Bladder microvascular endothelial cell (primary cell): ENCODE measurements at places on chromosomes 6 and 20. TPM values are rescaled to one million over a fixed set of nuclear protein-coding genes. Genes with fewer than 3 reads are reported as not detected.

GNRH2 gene
- 0.25 TPM in 1 of 2 replicates, not detected in the other for total RNA-seq

GPLD1 gene
- total RNA-seq = 0.06 TPM in 1 of 2 replicates, not detected in the other

GABRR1 gene
- total RNA-seq = not detected in 2 replicates

FOXS1 gene
- total RNA-seq = 0.16 and 0.25 TPM in 2 replicates

ACAT2 gene
- total RNA-seq = 19.1 and 58.8 TPM in 2 replicates

AARS2 gene
- 11.8 and 21.9 TPM in 2 replicates for total RNA-seq

HCRTR2 gene
- total RNA-seq = not detected in 2 replicates

MLIP gene
- total RNA-seq = 1.1 and 1.5 TPM in 2 replicates

RAD21L1 gene
- not detected in 2 replicates for total RNA-seq

MUC21 gene
- not detected in 2 replicates for total RNA-seq

PNPLA1 gene
- not detected in 2 replicates for total RNA-seq

TRIM27 gene
- 48.9 and 83.0 TPM in 2 replicates for total RNA-seq

SLC44A4 gene
- 0.06 and 0.49 TPM in 2 replicates for total RNA-seq

GPX6 gene
- not detected in 2 replicates for total RNA-seq

LGSN gene
- not detected in 2 replicates for total RNA-seq

OCSTAMP gene
- not detected in 2 replicates for total RNA-seq

BEND6 gene
- under 0.01 and 0.19 TPM in 2 replicates for total RNA-seq

ZSCAN23 gene
- 1.5 TPM in 2 replicates for total RNA-seq

EYA4 gene
- 0.25 TPM in 1 of 2 replicates, not detected in the other for total RNA-seq

LY6G6F gene
- not detected in 2 replicates for total RNA-seq

MUC22 gene
- total RNA-seq = not detected in 2 replicates

SF3B5 gene
- 71.0 and 83.9 TPM in 2 replicates for total RNA-seq

CFAP61 gene
- total RNA-seq = not detected in 2 replicates

C6orf47 gene
- total RNA-seq = 18.5 and 21.6 TPM in 2 replicates

FILIP1 gene
- 10.8 and 28.6 TPM in 2 replicates for total RNA-seq

GMEB2 gene
- 7.4 and 12.5 TPM in 2 replicates for total RNA-seq

SMLR1 gene
- total RNA-seq = not detected in 2 replicates

IL20RA gene
- total RNA-seq = 1.0 TPM in 1 of 2 replicates, not detected in the other

MAFB gene
- total RNA-seq = 0.32 and 3.4 TPM in 2 replicates

BPIFB6 gene
- total RNA-seq = not detected in 2 replicates

FOXC1 gene
- 3.2 and 6.9 TPM in 2 replicates for total RNA-seq

GDAP1L1 gene
- not detected in 2 replicates for total RNA-seq

GLP1R gene
- total RNA-seq = not detected in 2 replicates

NMBR gene
- total RNA-seq = 0.16 TPM in 1 of 2 replicates, not detected in the other

LZTS3 gene
- 3.4 and 13.7 TPM in 2 replicates for total RNA-seq

COX4I2 gene
- total RNA-seq = not detected in 2 replicates

SH3BGRL2 gene
- 17.8 and 33.0 TPM in 2 replicates for total RNA-seq

MOG gene
- not detected in 2 replicates for total RNA-seq

SUMO4 gene
- total RNA-seq = 0.65 and 4.3 TPM in 2 replicates

FRMD1 gene
- total RNA-seq = not detected in 2 replicates

ENPP5 gene
- not detected in 2 replicates for total RNA-seq

KIF6 gene
- total RNA-seq = 0.25 TPM in 1 of 2 replicates, not detected in the other

PTCHD4 gene
- total RNA-seq = 4.2 and 18.9 TPM in 2 replicates

MAP3K7 gene
- 14.6 and 33.4 TPM in 2 replicates for total RNA-seq

RIPPLY2 gene
- total RNA-seq = 0.19 TPM in 1 of 2 replicates, not detected in the other

LRRC73 gene
- total RNA-seq = under 0.01 and 0.06 TPM in 2 replicates
